ENCODE measurements at places on chromosomes 13 and 19. TPM values are rescaled to one million over a fixed set of nuclear protein-coding genes. Genes with fewer than 3 reads are reported as not detected.
A peak's percentile ranks its signal among the peaks of the same experiment; 100 is the strongest.

- DNase-seq = peak; percentile 28
Observed at GRCh38 chr13:110221406-110222117, 85.4 kb downstream of the COL4A1 start.

DNA sequence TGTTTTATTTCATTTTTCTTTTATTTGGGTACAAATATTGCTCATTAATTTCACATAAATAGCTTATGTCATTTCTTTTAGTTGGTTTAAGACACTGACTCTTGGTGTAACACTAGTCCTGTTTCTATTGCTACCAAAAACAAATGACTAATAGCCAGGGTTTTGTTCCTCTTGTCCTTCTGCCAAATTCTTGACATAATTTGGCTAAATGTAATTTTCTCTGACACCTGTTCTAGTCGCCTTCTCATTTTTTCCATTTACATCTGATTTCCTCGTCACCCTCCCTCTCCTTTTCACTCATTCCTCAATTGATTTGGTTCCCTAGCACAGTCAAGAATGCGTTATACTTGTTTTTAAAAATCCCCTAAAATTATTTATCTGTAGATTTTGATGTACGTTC, 1718.7 kb downstream of the EFNB2 start:
- no peak for DNase-seq

DNA sequence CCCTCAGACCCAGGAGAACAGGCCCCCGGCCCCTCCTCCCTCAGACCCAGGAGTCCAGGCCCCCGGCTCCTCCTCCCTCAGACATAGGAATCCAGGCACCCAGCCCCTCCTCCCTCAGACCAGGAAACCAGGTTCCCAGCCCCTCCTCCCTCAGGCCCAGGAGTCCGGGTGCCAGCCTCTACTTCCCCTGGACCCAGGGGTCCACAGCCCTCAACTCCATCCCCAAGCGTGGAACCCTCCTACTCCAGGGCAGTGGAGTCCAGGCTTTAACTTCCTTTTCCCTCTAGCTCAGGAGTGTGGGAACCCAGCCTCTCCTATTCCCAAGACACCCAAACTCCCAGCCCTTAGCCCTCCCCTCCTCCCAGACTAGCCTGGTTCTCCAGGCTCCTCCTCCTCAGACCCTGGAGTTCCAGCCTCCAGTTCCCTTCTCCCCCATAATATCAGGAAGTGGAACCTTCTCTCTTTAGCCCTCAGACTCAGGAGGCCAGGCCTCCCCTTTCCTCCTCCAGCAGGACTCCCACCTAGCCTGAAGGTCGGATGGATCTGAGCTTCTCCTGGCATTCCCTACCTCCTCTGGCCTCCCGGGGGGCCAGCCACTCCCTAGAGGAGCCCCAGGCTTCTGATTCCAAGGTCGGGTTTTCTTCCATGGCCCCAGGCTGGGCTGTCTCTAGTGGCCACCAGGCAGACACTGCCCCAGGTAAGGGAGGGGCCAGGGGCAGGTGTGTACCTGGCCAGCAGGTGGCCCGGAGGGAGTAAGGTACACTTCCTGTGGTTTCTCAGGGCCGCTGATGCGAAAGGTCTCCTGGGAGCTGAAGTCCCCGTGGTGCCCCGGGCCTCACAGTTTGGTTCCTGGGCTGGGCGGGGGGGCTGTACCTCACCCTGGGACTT, at the start of gene TMC4:
TMC4 (minus strand) TSS at position 690 of the 888 bp plus-strand sequence; CDS start at position 647, 43 bp downstream.
- DNase-seq = no peak

DNA sequence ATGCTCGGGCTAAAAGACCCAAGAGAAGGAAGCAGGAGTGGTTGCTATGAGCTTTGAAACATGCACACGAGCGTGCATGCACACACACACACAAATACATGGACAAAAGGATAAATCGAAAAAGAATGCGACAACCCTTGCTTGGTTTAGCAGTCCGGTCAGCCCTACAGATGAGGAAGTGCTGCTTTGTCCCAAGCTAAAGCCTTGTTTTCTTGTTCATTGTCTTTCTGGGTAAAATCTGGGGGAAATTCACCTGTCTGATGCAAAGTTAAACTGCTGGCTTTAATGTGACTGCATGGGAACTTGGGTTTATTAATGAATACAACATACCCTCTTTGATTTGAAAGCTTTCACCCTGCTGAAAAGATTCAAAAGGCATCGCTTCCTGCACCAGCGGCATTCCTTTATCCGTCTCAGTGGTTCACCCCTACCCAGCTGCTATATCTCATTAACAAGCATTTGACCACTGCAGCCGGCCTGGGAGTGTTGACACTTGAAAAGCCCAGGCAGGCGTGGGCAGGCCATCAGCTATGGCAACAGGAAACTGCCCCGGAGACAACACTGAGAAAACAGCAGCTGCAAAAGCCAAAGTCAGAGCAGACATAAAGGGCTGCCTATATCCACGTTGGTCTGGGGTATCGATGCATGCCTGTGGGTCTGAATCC, 301.7 kb downstream of the NDFIP2 start:
- DNase-seq = peak; percentile 30

- peak; percentile 63 for DNase-seq
Observed at GRCh38 chr19:53057904-53058580, 13.5 kb downstream of the ERVV-2 start.

DNA sequence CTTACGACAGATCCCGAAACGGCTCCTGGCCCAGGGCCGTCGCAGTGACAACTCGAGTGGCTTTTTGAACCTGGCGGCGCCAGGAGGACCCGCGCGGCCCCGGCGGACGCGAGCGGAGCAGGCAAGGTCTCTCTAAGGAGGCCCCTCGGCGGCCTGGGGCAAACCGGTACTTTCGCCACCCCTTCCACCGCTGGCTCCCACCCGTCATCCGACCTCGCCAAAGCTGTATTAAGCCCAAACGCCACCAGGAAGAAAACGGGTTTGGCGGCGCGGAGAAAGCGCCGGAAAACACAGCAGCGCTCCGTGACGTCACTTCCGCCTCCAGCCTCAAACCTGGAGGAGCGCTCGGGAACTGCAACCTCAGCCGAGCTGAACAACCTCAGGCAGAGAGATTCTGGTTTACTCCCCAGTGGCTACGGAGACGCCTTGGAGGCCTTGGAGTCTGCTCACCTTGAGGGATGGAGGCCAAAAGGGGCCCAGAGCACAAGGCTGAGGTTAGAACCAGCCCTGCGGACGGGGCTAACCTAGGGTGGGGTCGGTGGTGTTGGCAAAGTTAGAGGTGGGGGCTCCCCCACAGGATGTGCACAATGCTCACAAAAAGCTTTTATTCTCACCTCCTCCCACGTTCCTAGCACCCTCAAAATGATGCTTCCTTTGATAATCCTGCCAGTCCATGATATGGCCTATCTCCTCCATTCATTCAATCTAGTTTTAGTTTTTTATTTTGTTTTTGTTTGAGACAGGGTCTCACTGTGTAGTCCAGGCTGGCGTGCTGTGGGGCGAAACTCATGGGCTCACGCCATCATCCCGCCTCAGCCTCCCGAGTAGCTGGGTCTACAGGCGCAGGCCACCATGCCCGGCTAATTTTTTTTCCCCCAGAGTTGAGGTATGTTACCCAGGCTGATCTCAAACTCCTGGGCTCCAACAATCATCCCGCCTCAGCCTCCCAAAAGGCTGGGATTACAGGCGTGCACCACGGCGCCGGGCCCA, at the start of gene ZNF266:
ZNF266 (minus strand) TSS at position 295 of the 990 bp plus-strand sequence. CDS start 15,484 bp downstream, outside the sequence.
- DNase-seq = peak; percentile 94

GRCh38 chr13:82636119-82636518, 1246.2 kb downstream of the SLITRK1 start:
- DNase-seq = no peak

- DNase-seq = no peak
Observed at GRCh38 chr19:8311461-8312260, 3.5 kb upstream of the CD320 start.

DNA sequence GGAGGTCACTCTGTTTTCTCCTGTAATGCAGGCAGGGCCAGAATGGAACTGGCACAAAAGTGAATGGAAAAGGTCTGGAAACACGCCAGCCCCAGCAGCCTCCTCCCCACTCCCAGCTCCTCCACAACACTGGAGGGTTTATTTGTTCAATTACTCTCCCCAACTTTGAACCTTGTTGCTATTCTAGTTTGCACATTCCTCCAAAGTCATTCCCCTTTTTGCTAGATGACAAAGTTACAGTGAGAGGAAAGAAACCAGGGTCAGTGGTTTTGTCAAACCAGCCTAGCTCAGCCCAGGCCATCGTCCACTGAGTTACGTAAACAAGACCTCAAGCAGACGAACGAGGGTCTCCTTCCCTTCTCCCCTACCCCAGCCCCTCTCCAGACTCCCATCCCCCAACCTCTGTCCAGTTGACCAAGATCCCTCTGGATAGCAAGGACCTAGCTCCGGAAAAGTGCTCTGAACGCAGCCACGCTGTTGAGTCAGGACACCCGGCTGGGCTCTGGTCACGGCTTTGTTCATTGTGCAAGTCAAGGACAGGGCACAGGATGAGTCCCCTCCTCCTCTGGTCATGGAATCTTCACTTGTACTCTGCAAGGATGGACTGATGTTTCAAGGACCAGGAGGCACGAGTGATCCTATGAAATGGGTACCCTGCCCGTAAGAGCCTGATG, 180.0 kb downstream of the USP12 start:
- peak; percentile 75 for DNase-seq

- DNase-seq = no peak
Observed at GRCh38 chr13:21133077-21133476, 43.3 kb downstream of the SKA3 start.

DNA sequence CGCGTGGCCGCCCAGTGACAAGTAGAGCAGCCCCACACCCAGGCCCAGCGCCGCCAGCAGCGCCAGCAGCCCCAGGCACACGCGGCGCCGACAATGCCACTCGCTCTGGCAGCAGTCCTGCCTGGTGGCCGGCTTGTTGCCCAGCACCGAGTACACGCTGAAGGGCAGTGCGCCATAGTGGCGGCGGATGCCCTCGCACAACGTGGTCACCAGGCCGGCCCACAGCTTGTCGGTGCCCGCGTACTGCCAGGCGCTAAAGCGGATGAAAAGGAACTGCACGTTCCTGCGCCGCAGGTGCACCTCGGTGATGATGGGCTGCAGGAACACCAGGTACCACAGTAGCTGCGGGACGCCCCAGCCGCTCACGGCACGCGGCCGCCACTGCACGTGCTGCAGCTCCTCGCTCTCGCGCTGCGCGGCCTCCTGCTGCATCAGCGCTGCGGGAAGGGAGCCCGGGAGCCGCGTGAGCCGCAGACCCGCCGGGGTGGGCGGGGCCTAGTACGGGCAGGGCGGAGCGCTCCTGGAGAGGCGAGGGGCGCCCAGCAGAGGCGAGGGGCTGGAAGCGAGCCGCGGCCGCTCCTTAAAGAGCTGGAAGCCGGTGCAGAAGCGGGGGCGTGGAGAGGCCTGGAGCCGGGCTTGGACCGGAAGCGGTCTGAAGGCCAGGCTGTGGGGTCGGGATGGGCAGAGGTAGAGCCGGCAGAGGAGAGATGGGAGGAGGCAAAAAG, 7.3 kb downstream of the NKPD1 start:
- peak; percentile 69 for DNase-seq

GRCh38 chr13:28347456-28348371, 147.2 kb downstream of the FLT1 start:
- no peak for DNase-seq

DNA sequence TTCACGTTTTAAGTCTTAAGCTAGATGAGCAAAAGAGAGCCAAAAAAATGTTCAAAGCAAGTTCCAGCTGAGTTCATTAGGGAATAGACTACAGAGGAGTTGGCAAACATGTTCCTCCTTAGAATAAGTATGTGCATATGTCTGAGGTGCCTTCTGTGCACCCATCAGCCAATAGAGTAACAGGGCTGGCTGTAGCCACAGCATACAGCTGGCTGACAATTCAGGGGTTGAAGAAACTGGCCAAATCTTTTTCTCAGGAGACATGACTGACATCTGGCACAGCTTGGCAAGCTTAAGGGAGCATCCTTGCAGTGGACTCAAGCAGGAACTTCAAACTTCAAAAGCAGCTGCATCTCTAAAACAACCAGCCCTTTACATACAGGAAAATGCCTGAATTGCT, 414.8 kb upstream of the PCDH20 start:
- no peak for DNase-seq

DNA sequence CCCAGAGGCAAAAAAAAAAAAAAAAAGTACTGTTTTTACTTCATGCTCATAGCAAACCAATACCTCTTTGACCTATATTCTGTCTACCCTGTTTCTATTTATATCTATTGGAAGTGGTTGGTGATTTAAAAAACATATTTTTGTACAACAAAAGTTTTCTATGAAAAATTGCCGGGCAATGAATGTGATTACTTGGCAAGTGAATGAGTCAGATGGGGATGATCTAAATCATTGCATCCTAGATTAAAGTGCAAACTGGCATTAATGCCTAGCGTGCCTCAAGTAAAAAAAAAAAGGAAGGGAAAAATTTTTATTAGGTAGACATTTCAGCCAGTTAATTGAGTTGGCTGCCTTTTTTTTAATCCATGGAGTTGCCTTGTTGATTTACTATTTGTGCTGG, 500.6 kb downstream of the KCTD12 start:
- DNase-seq = no peak

DNA sequence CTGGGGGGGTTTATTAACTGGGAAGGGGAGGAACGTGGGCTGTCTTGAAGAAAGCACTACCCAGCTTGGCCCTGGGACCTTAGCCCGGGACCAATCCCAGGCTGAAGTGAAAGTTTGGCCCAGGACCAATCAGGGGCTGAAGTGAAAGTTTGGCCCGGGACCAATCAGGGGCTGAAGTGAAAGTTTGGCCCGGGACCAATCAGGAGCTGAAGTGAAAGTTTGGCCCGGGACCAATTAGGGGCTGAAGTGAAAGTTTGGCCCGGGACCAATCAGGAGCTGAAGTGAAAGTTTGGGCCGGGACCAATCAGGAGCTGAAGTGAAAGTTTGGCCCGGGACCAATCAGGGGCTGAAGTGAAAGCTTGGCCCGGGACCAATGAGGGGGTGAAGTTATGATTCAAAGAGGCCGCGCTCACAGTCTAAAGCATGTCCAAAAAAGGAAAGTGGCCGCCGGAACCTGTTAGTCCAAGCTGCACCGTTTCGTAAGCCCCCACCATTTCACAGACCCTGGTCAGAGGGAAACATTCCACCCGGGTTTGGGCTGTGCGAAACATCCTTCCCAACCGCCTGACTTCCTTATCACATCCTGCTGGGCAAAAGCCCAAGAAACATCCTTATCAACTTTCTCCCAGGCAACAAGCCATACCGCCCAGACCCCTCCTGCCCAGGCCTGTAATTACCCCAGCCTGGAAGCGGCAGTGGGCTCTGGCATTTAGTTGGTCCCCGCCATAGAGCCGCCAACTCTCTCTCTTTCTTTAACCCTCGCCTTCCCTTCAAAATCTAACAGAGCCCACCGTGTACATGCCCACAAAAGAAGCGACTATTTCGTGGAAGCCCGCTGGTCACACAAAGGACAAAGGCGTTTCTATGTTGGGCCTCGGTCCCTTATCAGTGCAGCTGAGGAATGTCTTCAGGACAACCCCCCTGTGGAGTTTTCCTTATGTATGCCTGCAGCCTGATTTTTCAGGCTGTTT, 1.1 kb downstream of the ZNF850 start:
- peak; percentile 92 for DNase-seq

DNA sequence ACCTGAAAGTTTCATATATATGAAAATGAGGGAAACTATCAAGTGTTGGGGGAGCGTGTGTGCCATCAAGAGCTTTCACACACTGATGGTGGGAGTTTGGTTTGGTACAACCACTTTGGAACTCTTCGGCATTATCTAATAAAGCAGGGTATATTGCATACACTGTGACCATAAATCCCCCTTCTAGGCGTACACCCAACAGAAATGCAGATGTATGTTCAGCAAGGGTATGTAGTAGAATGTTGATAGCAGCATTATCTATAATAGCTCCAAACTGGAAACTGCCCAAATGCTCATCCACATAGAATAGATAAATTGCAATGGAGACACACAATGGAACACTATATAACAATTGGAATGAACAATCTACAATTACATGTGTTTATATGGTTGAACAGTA, 70.8 kb downstream of the FAM216B start:
- DNase-seq = no peak

Gene TMEM38A
- 17.7 TPM for total RNA-seq

Gene ZNF155
- total RNA-seq = 8.2 TPM

Gene FGF21
- total RNA-seq = not detected

Gene CLDN10
- total RNA-seq = 1.3 TPM

Gene TIMM50
- total RNA-seq = 80.6 TPM

All from testis (tissue), 5 donors.